Activated CD4-positive, alpha-beta T cell treated with anti-CD3 and anti-CD28 coated beads for 36 hours (primary cell): ENCODE measurements at places on chromosomes 2 and 18.
A peak's percentile ranks its signal among the peaks of the same experiment; 100 is the strongest.

DNA sequence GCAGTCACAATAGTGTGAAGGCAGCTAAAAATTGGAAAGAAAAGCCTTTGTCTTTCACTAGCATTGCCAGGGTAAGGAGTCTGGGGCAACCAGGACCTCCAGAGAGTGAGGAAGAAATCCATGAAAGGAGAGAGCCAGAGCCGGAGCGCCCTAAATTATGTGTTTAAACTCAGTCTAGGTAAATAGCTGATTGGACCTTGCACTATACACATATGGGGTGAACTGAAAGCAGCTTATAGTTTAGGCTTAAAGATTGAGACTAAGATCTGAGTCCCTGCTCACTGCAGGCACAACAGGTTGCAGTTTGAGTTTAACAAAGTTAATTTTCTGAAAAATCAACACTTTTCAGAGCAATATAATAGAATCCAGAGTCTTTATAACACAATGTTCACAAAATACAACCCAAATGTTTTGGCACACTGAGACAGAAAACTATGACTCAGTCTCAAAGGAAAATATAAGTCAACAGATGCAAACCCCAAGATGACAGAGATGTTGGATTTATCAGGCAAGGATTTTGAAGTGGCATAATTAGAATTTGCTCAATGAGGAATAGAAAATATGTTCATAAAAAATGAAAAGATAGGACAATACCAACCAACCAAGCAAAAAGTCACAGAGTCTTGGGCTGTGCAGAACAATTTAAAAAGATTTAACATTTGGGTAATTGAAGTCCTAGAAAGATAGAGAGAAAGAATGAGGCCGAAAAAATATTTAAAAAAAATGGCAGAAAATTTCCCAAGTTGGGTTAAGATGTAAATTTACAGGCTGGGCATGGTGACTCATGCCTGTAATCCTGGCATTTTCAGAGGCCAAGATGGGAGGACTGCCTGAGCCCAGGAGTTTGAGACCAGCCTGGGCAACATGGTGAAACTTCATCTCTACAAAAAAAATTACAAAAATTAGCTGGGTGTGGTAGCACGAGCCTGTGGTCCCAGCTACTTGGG is 39.6 kb downstream of the DOK1 start:
- H3K4me3 ChIP-seq, result no peak overlapping the region
- H3K27ac ChIP-seq, result no peak overlapping the region
- no peak for DNase-seq
- H3K4me1 ChIP-seq, result peaks cover 5% of the 10 kb centered on the region
- no peaks in the 10 kb centered on the region for H3K36me3 ChIP-seq

- H3K27ac ChIP-seq, result no peak overlapping the region
- no peak overlapping the region for H3K4me3 ChIP-seq
- peak; percentile 84 for DNase-seq
- no peaks in the 10 kb centered on the region for H3K36me3 ChIP-seq
- peaks cover 7% of the 10 kb centered on the region for H3K4me1 ChIP-seq
These were observed 70.2 kb upstream of the SH3BP4 start for GRCh38 chr2:234881413-234882241.

DNA sequence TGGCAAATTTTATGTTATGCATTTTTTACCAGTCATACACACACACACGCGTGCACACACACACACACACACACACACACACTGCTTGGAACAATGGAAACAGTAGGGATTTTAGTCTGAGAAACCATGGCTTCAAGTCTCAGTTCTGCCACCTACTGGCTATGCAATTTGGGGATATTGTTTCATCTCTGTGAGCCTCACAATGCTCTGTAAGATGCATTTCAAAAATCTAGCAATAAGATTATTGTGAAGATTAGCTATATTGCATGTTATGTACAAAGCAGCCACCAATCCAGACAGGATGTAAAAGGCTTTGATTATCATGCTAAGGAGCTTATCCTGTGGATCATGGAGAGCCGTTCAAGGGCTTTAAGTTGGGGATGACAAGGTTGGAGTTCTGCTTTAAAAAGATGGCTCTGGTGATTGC is 401.4 kb downstream of the NBAS start:
- DNase-seq, result peak; percentile 29
- H3K4me1 ChIP-seq, result peaks cover 9% of the 10 kb centered on the region
- no peaks in the 10 kb centered on the region for H3K36me3 ChIP-seq
- no peak overlapping the region for H3K4me3 ChIP-seq
- peaks cover 13% of the 10 kb centered on the region for H3K27me3 ChIP-seq

GRCh38 chr18:49360582-49360981 is 99.9 kb downstream of the DYM start:
- peaks cover 18% of the 10 kb centered on the region for H3K36me3 ChIP-seq
- no peak overlapping the region for H3K4me3 ChIP-seq
- no peak for DNase-seq
- no peak overlapping the region for H3K27ac ChIP-seq
- H3K4me1 ChIP-seq, result peaks cover 17% of the 10 kb centered on the region
- H3K27me3 ChIP-seq, result no peaks in the 10 kb centered on the region

- H3K36me3 ChIP-seq, result no peaks in the 10 kb centered on the region
- no peaks in the 10 kb centered on the region for H3K4me1 ChIP-seq
- no peak overlapping the region for H3K4me3 ChIP-seq
- no peak overlapping the region for H3K27ac ChIP-seq
- peaks cover 4% of the 10 kb centered on the region for H3K27me3 ChIP-seq
- no peak for DNase-seq
These were observed 27.8 kb upstream of the SLC9A2 start for GRCh38 chr2:102591491-102592045.

DNA sequence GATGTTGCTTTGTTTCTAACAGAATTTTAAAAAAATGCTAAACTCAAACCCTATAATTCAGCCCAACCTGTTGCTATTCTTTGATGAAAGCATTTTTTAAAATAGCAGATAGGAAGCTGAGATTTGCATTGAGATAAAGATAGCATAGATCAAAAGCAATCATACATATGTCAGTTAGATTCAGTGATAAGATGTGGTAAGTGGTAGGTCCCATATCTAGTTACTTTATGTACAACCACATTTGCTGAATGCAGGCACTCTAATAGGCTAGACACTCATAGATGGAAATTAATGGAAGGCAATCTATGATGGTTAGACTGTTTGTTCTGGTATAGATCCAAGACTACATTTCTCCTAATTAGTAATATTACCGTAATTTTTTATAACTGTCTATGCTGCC is 27.2 kb upstream of the C1D start:
- H3K27ac ChIP-seq, result no peak overlapping the region
- no peak overlapping the region for H3K4me3 ChIP-seq
- H3K36me3 ChIP-seq, result no peaks in the 10 kb centered on the region
- DNase-seq, result no peak
- peaks cover 9% of the 10 kb centered on the region for H3K4me1 ChIP-seq
- no peaks in the 10 kb centered on the region for H3K27me3 ChIP-seq

DNA sequence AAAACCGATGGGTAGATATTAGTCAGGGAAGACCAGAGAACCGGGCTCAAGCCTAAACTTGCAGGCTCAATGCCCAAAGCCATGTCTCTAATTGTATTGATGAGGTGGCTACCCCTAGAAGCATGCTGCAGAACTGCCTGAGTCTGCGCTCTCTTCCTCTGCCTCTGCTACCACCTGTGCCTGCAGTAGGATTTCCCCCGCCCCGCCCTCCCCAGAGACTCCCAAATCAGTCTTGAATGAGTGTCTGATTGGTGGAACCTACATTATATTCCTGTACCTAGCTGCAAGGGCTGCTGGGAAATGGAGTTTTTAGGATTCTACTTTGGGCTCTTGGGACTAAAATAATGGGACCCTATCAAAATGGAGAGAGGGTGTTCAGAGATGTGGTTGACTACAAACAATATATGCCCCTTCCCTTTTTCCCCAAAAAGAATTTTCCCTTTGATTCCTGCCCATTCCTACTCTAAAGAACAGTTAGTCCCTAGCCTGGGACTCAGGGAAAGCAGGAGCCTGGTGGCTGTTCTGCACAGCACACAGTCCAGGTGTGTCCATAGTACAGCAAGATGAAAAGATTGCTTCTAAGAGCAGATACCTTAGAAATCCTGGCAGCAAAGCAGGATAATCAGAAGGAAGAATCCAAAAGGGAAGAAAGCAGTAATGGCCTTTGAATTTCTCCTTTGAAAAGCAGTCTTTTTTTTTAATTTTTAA is 12.5 kb downstream of the GRP start:
- no peak overlapping the region for H3K27ac ChIP-seq
- H3K36me3 ChIP-seq, result no peaks in the 10 kb centered on the region
- H3K4me1 ChIP-seq, result no peaks in the 10 kb centered on the region
- no peak for DNase-seq

DNA sequence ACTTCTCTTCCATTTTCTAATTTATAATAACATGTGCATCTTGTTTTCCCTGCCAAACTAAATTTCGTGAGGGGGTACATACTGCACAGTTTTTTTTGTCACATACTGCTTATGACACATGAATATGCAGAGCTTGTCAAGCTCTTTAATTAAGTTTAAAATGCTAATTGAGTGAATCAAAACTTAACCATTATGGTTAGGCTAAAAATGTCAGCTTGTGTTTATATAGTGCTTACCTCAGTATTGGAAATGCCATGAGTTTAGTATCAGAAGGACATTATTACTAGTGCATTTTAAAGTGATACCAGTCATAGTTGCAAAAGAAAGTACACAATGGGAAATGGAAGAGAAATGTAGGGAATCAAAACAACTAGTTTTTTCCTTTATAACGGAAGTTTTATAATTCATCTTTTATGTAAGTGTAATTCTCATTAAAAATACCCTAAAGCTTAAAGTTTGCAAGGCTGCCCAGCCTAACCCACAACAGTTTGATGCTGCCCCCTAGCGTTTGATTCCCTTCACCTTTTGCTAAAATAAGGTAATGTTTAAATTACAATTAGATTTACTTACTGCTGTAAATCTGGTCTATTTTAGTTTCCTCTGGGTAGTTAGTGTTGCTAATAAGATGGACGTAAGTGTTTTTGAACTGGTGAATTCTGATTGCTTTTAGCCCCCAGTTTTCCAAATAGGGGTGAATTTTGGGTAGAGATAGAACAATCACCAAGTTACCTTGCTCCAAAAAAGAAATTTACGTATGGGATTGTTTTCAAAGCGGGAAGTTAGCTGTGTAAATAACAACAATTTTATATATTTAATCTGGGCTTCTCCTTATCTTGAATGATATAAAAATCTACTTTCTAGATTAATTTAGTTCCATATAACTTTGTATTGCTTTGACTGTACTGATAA is 3.2 kb downstream of the SLC39A10 start:
- peak overlapping the region; percentile 98 for H3K27ac ChIP-seq
- peak overlapping the region; percentile 86 for H3K4me3 ChIP-seq
- peaks cover 32% of the 10 kb centered on the region for H3K36me3 ChIP-seq
- DNase-seq, result peak; percentile 86

DNA sequence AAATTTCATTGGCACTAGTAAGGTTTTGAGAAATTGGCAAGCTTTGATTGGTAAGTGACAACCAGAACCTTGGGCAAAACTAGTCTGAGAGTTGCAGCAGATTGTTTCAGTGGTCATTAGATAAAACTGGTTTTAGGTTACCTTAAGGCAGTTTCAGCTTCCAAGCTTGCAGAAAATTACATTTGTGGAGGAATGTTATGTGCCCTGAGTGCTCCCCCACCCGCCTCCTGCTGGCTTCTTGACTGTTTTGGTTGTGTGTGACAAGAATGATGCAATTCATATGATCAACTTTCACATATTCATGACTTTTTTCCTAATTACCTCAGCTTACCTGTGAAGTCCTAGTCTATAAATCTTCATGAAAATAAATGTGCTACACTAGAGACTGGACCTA is 599.5 kb upstream of the ZNF804A start:
- no peaks in the 10 kb centered on the region for H3K4me1 ChIP-seq
- H3K27me3 ChIP-seq, result no peaks in the 10 kb centered on the region
- H3K27ac ChIP-seq, result no peak overlapping the region
- no peak for DNase-seq

DNA sequence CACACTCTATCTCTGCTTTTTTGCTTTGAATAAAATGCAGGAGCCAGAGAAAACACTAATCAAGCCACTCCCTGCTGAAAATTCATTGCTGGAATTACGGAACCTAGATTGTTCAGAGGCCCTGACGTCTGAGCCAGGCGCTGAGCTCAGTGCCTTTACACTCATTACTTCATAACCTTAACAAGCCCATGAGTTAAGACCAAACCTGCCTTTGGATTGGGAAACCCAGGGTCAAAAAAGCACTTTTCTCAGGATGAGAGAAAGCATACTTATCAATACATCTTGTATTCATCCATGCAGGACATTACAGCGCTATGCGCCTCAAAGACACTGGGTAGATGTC is 762 bp downstream of the INO80C start:
- peak overlapping the region; percentile 97 for H3K27ac ChIP-seq
- no peaks in the 10 kb centered on the region for H3K27me3 ChIP-seq
- peak; percentile 42 for DNase-seq
- peak overlapping the region; percentile 85 for H3K4me3 ChIP-seq
- H3K36me3 ChIP-seq, result no peaks in the 10 kb centered on the region
- H3K4me1 ChIP-seq, result peaks cover 33% of the 10 kb centered on the region

DNA sequence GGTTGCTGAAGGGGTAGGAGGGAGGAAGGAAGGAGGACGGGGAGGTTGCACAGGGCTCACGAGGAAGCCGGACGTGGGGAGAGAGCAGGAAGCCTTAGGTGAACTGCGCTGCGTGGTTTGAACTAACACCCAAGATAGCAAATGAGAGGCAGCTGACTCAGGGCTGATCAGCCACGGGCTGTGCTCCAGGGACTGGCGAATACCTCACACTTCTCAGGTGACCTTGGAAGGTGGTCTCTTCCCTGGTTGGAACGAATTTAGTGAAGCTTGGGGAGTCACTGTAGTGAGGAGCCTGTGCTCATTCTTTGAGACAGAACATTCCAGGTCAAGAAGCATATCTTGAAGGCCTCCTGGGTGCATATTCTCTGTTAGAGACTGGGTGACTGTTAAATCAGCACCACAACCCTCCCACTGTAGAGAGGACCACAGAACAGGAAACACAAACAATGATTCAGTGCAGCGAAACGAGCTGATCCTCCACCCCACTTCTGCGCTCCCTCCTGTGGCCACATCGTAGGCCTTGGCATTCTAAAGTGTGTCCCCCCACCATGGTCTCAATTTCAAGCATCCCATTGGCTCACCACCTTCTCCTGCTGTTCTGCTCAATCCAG is 33.8 kb downstream of the TOGARAM2 start:
- no peaks in the 10 kb centered on the region for H3K27me3 ChIP-seq
- peaks cover 78% of the 10 kb centered on the region for H3K4me1 ChIP-seq
- DNase-seq, result peak; percentile 80
- no peaks in the 10 kb centered on the region for H3K36me3 ChIP-seq

- H3K36me3 ChIP-seq, result peaks cover 4% of the 10 kb centered on the region
- no peaks in the 10 kb centered on the region for H3K27me3 ChIP-seq
- peak overlapping the region; percentile 80 for H3K27ac ChIP-seq
- DNase-seq, result peak; percentile 7
- peak overlapping the region; percentile 97 for H3K4me3 ChIP-seq
These were observed 762 bp upstream of the SPOPL start for GRCh38 chr2:138500592-138501424.

DNA sequence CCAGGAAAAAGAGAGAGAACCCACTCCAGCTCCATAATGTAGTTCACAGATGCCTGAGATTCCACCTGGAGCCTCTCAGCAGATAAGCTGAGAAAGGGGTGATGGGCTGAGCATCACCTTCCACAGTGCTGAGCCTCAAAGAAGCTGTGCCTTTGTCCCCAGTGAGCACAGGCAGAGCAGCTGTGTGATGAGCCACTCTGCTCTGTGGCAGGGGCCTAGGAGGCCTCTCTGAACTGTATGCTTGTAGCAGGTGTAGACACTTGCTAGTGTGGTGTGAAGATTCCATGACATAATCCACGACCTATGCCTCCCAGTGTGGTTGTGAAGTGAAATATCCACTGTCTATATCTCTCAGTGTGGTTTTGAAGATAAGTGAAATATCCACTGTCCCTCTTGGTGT is 70.4 kb upstream of the MGAT4A start:
- no peak overlapping the region for H3K27ac ChIP-seq
- peaks cover 4% of the 10 kb centered on the region for H3K4me1 ChIP-seq
- no peaks in the 10 kb centered on the region for H3K27me3 ChIP-seq
